ENCODE measurements at places on chromosomes 13 and 19.

DNA sequence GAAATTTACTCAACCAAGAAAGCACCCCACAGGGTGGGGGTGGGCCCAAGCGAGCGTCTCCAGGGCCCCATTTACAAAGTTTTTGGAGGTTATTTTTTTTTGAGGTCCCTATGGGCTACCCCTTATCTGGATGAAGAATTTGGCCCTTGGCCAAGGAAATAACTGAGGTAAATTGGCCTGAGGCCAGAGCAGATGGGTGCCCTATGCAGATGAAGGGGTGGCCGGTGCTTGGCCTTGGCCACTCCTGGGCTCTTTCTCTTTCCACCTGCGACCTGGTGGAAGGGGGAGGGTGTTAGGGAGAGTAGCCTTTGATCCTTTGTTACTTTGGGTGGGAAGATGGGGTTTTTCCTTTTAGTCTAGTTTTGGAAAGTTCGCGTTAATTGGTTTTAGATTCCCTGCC lies 15.5 kb downstream of the ZNF701 start:
- no peak for DNase-seq

DNA sequence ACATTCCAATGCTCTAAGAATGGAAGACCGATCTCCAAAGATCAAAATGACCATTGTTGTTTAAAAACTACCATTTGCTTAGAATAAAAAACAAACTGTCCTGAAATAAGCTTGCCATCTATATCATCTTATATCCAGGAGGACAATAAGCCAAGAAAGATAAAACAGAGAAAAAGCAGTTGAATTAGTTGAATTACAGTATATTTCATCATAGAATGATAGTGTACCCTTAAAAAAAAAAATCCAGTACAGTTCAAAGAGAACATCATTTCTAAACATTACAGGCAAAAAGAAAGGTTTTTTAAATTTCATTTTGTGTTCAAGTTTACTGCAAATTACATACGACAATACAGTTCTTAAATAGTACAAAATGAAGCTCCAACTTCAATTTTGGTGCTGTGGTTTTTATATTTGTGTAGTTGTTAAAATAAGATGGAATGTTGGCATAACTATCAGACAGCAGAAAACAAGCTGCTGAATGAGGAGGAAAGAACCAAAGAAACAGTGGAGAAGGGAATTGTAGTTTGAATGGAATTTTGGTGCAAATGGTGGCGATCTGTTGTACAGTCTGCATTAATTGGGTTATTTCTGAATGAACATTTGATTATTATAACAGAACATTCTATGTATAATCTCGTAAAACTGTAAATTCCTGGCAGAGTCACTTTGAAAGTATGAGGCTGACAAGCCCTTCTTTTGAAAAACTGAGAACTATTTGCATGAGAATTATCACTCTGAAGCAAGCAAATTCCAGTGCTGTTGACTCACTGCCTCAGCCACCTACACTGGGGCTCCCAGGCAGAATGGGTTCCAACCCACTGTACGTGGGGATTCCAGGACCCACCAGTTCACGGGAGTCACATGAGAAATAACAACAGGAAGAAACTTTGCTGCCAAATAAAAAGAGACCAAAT lies 37.7 kb downstream of the LHFPL6 start:
- peak; percentile 89 for DNase-seq

GRCh38 chr13:106802917-106803316 lies 235.0 kb upstream of the ARGLU1 start:
- no peak for DNase-seq

DNA sequence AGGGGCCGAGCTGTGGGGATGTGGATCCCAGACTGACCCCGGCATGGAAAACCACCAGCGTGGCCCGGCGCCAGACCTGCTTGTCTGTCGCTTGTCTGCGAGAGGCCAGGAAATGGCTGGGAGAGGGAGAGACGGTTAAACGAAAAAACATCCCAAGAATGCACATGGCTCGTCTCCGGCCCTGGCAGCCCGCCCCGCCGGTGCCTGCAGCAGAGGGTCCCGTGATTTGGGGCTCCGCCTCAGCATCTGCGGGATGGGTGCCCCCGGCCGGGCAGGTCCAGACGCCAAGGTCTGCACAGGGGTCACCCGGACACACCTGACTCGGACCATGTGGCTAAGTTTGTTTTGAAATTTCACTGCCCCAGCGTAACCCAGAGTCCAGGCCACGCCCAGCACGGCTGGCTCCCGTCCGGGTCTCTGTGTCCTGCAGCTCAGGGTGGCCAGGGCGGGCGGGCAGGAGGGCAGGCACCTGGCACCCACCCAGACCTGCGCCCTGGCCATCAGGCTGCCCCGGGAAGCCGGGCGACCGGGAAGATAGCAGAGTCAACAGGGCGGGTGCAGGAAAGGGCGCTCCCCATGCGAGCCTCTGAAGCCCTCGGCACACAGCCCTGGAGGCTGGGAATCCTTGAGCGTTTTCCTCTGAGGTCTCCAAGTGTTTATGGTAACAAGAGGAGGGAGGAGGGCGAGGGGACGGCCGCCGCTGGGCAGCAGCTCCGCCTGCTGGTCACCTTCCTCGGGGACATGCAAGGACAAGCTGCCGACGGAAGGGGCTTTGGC lies 103.2 kb downstream of the GADD45B start:
- DNase-seq, result peak; percentile 87

- DNase-seq, result no peak
Measured at GRCh38 chr13:78679329-78679728, 20.4 kb upstream of the OBI1 start.

DNA sequence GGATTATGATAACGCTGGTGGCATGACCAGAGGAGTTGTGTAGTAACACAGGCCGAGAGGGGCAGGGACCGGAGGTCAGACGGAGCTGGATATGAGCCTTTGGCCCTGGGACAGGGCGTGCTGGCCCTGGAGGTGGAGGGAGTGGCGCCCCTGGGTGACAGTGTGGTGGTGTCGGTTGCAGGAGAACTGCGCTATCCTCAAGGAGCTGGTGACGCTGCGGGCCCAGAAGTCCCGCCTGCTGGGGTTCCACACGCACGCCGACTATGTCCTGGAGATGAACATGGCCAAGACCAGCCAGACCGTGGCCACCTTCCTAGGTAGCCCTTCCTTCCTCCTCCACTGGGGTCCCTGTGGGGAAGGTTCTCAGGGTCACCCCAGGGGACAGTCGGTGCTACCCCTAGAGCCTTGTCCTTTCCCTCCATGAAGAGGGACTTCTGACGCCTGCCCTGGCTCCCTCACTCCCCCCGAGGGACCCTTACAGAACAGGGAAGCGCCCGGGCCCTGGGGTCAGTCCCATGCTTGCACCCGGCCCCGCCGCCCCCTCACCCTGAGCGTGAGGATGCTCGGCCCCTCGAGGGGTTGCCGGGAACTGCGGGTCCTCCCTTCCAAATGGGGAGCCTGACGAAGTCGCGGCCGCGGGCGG lies 12.8 kb upstream of the ZNF554 start:
- no peak for DNase-seq

- peak; percentile 42 for DNase-seq
Measured at GRCh38 chr13:75656425-75656989, 20.4 kb downstream of the LMO7 start.

DNA sequence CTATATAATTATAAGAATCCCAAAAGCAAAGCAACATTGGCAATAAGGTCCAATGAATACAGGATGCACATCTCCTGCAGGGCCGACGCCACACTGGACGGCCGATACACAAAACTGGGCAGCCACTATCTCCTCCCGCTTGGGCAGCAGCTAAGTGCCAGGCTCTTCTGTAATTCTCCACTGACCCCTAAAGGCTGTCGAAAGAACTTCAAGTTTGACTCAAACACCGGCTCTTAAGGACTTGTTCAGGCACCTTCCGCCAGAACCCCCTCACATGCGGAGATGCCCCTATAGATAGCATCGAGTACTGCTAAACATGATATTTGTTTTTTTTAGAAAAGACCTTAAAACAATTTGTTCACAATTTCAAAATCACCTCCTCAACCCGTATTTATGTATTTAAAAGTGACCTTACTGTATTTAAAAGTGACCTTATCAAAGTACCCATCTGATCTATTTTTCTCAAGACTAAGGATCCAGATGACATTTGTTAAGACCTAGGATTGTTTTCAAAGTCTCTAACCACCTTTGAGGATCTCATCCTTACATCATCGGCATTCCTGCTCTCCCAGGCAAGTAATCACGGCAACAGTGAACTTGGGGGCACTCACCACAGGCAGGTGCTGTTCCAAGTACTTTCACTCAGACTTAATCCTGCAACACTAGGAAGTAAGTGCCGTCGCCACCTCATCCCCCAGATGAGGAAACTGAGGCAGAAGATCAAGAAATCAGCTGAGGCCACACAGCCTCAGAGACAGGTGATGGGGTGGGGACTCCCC lies 77.8 kb downstream of the TUBGCP3 start:
- DNase-seq, result peak; percentile 52
